ENCODE measurements at places on chromosomes 12 and 14.

DNA sequence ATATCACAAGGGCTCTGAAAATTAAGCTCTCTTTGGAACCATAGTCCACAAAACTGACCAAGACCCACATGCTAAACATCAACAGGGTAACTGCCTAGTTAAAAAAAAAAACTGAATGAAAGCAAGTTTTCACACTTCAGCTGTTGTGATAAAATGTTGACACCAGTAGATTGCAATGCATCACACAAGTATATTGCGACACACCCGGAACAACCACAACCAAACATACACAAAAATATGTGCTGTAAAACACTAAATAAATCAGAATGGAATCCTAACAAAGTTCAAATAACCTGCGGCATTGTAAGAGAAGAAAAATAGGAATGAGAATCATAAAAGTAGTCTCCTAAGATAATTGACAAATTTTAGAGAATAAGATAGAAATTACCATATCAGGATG lies 710.3 kb downstream of the AACS start:
- DNase-seq = no peak

DNA sequence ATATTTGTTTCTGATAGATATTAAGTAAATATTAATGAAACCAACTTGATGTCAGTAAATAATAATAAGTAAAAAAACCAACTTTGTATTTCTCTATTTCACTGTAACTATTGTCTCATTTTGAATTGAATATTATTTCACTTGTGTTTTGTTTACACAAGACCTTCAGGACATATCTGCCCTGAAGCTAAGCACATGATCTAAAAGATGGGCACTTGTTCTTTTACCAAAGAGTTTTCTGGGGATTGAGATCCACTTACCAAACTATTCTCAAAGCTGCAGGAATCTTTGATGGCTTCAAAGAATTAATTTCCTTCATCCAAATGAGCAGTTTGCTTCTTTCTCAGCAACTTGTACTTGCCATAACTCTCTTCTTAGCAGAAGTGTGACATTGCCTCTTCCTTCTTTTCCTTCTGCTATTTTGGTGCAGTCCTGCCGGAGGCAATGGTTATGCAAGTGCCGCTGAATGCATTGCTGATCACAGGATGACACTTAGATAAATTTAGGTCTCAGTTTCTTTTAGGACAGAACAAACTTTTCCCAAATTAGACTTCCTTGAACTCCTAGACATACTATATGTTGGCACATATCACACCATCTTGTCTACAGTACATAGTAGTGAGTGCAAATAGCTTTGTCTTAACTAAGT lies 9.2 kb downstream of the FAR2 start:
- DNase-seq = no peak

- DNase-seq = no peak
Observed at GRCh38 chr14:68668028-68668427, 124.8 kb downstream of the ZFP36L1 start.

GRCh38 chr14:22479776-22480464 lies 109.1 kb downstream of the DAD1 start:
- DNase-seq = no peak

GRCh38 chr14:35078082-35078481 lies 32.0 kb downstream of the FAM177A1 start:
- DNase-seq = no peak

- no peak for DNase-seq
Observed at GRCh38 chr12:28937196-28937595, 211.9 kb upstream of the FAR2 start.

GRCh38 chr12:40559865-40560264 lies 132.4 kb upstream of the CNTN1 start:
- no peak for DNase-seq

DNA sequence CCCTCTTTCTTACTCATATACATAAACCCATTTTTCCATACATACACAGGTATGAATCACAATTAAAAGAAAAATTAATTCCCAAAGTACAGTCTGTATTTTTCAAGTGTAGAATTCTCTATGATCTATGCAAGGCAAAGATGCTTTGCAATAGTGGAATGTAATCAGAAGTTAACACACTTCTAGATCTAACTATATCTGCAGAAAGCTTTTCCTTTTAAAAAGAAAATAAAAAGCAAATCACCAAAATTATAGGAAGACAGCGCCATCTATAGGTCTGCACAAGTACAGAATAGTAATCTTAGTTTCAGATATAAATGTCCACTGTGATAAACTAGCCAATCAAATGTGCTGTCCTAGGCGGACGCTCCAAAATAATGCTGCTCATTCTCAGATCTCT lies 22.0 kb downstream of the SLC25A21 start:
- no peak for DNase-seq

DNA sequence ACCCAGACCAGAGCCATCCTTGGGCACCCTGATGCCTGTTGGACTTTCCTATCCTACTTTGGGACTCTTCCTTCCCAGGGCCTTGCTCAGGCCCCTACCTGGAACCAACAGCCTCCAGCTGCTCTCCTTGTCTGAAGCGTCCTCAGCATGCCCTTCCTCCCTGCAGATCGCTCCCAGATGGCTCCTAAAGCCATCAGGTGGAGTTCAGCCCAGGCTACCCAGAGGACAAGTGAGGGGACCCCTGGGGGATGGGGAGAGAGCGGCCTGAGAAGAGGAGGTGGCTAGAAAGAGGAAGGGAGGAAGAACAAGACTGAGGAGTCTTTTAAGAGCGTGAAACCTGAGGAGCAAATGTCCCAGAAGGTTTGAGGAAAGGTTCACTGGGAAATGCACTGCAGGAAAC lies 236.6 kb downstream of the ZFP36L1 start:
- no peak for DNase-seq

DNA sequence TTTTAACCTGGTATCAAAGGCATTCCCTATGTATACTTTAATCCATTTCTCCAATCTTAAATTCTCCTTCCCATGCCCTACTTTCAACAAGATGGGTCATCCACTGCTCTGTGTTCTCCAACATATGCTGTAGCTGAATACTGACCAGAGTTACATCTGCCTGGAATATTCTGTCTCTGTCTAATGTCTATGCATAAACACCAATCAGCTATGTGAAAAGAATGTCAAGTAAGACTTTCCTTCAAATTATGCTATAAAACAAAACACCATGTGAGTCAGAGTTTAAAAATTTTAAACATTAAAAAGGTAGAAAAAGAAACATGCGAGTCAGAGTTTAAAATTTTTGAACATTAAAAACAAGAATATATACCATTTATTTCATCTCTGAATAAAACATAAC lies 19.3 kb downstream of the NT5DC3 start:
- no peak for DNase-seq

GRCh38 chr12:51826881-51827280 lies 21.6 kb downstream of the FIGNL2 start:
- no peak for DNase-seq

DNA sequence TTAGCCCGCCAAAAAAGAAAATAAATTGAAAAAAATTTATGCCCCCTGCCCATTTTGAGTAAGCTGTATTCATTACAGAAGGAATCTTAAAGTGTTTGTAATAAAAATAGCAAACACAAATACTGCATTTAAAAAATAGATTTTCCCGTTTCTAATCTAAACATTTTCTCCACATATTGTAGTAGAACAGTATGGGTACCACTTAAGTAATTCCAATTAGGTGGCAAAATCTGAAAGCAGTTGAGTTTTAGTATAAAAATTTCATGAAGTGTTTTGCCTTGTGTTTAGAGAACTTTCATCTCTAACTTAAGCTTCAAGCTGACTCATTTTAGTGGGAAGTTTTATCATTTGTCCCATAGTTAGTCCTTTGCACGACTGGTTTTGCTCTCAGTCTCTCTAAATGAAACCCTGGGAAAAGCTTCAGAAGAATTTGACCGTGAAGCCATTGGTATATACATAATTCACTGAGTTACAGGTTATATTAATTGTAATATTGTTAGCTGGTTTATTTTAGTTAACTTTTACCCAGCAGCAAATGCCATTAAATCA lies 214.6 kb downstream of the ERC1 start:
- no peak for DNase-seq

GRCh38 chr12:13836099-13836498 lies 145.3 kb downstream of the GRIN2B start:
- no peak for DNase-seq

DNA sequence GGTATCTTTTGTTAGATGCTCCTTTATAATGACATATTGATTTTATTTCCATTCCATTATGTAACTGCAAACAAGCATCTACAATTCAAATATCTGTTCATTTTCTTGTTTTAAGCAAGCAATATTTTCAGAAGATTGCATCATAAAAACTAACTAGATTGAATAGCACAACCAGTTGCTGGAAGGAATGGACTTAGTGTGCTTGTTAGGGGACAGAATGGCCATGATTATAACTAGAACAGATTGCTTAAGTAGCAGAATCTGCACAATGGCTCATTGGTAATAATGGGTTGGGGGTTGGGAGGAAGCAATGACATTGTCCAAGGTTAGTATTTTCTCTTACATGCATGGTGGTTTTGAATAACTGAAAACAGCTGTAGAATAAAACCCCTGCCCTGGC lies 939.5 kb downstream of the SLC16A7 start:
- DNase-seq = no peak

GRCh38 chr12:122060081-122060501 lies 18.5 kb upstream of the MLXIP start:
- no peak for DNase-seq

DNA sequence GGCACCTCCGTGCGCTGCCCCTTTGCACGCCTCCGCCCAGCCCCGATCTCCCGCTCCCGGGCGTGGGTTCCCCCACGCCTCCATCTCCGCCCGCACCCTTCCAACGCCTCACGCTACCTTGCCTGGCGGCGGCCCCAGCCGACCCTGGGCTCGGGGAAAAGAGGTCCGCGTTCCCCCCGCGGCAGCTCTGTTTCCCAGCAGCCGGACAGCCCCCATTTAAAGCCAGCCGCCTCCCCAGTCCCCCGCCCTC lies at the start of gene PRIMA1:
Gene PRIMA1, minus strand, starts transcription at position 193 of the 250 bp plus-strand sequence. CDS start 767 bp downstream, outside the sequence.
- no peak for DNase-seq

- no peak for DNase-seq
Observed at GRCh38 chr12:114240288-114240687, 165.7 kb downstream of the TBX5 start.

- no peak for DNase-seq
Observed at GRCh38 chr12:58420503-58420902, 479.1 kb downstream of the ATP23 start.

GRCh38 chr14:76872796-76873432 lies 46.7 kb downstream of the LRRC74A start:
- DNase-seq = peak; percentile 46

DNA sequence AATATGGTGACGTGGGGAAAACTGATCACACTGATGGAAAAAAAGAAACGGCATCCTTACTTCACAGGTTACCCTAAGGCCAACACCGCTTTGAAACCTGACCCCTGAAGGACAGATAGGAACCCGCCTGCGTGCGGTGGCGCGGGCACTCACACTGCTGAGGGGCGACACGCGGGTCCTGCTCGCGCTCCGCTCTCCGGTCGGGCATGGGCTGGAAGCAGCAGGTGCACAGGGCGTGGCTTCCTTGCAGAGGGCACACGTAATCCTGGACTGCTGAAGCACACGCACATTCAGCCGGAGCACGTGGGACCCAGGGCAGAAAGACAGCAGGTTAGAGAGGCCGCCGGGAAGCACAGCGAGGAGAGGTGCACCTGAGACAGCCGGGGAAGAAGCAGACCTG lies 22.8 kb upstream of the GOLGA3 start:
- no peak for DNase-seq

GRCh38 chr14:22517117-22517720 lies 71.8 kb downstream of the DAD1 start:
- DNase-seq = no peak

DNA sequence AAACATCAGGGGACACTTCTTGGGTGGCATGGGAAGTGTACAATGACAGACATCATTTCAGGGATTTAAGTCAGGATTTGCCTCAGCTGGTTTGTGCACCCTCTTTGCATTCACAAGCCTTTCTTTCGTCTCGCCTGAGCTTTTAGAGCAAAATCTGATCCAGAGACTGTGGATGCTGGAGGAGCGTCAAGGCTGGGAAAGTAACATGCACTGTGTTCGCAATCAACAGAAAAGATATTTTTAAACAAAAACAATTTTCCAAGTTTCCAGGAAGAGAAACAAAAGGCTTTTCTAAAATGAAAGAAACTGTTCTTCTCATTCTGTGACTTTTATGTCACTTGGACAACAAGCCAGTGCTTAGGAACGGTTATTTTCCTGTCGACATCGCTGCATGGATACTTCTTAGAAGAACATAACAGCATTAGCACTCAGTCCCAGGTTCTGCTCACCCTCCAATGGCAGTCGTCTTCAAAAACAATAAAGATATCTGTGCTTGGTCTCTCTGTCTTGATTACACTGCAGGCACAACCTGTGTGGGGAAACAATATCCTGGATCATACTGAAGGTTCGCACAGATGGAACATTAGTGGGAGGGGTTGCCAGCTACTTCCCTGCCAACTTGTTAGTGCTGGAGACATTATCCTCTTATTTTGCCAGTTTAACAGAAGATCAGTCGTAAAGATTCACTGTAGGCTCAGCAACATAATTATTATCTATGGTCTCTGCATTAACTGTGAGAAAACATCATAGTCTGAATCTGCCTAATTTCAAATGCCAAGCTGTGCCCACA lies 403.3 kb upstream of the ATP2B1 start:
- DNase-seq = no peak

GRCh38 chr12:20120403-20120725 lies 248.0 kb upstream of the PDE3A start:
- DNase-seq = no peak

DNA sequence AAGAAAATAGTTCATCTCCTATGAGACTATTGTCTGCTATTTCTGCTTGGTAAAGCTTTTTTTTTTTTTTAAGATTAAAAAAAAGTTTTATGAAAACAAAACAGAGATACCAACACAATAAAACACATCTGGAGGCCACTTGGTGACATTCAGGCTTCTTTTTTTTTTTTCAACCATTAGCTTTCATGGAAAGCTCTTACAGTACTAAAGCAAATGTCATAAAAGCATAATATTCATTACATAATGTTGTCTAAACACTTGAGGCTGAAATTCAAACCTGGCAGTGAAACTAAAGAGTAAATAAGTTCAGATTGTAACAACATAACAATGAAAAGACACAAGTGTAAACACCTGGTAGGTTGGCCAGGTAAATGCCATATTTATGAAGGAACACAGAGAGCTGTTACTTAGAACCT lies 14.7 kb downstream of the PRICKLE1 start:
- no peak for DNase-seq

DNA sequence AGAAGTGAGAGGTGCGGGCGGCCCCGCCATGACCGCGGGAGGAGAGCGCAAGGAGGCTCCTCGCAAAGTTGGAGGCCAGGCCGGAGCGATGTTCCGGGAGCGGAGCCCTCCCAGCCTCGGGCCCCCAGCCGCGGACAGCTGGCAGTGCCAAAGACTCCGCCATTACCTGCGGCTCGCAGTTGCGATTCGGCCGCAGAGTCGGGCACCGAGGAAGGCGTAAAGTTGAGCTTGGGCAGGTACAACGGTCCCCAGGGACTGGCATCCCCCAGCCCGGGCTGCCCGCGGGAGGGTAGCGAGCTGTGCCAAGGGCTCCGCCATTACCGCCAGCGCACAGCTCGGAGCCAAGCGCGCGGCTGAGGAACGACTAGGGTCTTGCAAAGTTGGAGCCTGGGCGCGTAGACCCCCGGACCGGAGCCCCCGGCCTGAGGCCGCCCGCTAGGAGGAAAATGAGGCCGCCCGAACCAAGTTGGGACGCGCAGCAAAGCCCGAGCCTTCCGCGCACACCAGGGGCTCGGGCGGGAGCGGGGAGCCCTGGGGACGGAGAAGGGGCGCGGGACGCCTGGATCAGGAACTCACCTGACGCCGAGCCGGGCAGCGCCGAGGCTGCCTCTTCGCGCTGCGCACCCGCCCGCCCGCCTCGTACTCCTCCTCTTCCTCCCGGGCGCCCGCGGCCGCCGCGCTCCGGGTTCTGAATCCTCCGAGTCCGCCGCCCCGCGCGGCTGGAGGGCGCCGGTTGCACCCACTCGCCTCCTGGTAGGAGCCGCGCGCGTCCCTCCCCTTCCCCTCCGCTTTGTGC lies 677 bp downstream of the NOS1 start:
- DNase-seq = no peak

GRCh38 chr12:40104461-40105264 lies 1.2 kb downstream of the SLC2A13 start:
- DNase-seq = no peak

Data from stimulated activated CD4-positive, alpha-beta T cell treated with anti-CD3 and anti-CD28 coated beads, Interleukin-1b, Interleukin-23, amount 100 ng/mL, for 24 hours (primary cell).